ENCODE measurements at places on chromosomes 6 and 20.
A peak's percentile ranks its signal among the peaks of the same experiment; 100 is the strongest.

- DNase-seq: no peak
Measured at GRCh38 chr6:45054610-45055009, 273.5 kb upstream of the RUNX2 start.

- no peak for DNase-seq
Measured at GRCh38 chr6:104688283-104688969, 171.3 kb downstream of the HACE1 start.

DNA sequence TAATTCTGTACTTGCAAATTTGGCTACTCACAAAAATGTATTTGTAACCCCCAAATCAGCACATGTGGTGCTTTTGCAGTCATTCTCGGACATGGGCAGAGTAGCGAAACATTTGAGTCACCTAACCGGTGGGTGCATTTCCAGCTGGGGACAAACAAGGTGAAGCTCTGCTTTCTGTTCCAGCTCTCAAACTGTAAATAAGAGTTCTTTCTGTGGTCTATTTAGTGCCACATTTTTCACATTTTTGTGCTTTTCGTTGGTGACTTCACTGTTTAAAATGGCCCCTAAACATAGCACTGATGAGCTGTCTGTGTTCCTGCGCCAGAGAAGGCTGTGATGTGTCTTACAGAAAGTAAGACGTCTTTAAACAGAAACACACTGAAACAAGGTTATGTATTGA lies 244.5 kb downstream of the CDC5L start:
- no peak for DNase-seq

- no peak for DNase-seq
Measured at GRCh38 chr6:131139599-131139998, 4.3 kb downstream of the AKAP7 start.

DNA sequence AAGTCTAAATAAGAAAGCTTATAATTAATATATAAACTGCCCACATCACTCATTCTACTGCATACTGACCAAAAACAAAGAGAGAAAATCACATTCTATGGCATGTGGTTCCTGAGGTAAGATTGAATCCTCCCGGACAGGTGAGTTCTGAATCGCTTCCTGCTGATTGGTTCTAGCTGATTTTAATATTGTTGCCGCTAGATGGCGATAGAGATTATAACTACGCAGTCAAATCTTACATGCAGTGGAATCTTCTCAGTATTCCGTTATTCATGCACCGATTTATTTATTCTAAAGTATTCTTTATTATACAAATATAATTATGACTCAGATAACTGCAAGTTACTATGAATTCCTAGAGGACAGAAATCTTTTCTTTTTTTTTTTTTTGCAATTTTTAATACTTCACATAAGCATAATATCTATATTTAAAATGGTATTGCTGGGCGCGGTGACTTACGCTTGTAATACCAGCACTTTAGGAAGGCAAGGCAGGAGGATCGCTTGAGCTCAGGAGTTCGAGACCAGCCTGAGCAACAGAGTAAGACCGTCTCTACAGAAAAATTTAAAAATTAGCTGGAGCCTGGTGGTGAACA lies 24.2 kb upstream of the TMX4 start:
- DNase-seq: peak; percentile 42

DNA sequence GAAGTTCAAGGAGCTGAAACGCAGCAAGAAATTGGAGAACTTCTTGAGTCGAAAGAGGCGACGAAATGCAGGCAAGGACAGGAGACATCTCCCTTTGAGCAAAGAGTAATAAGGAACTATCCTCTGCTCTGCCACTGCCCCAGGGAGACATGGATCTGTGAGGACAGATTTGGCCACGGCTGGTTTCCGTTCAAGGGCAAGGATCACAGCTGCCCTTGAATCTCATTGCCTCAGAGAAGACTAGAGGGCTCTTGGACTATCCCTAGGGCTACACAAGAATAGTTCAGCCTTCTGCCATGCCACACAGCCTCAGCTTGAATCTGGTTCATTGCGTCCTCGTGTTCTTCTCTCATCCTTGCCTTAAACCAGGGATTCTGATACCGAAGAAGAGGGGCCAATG lies 7.7 kb downstream of the RRP36 start:
- no peak for DNase-seq
